ENCODE measurements at places on chromosomes 2 and 18.

DNA sequence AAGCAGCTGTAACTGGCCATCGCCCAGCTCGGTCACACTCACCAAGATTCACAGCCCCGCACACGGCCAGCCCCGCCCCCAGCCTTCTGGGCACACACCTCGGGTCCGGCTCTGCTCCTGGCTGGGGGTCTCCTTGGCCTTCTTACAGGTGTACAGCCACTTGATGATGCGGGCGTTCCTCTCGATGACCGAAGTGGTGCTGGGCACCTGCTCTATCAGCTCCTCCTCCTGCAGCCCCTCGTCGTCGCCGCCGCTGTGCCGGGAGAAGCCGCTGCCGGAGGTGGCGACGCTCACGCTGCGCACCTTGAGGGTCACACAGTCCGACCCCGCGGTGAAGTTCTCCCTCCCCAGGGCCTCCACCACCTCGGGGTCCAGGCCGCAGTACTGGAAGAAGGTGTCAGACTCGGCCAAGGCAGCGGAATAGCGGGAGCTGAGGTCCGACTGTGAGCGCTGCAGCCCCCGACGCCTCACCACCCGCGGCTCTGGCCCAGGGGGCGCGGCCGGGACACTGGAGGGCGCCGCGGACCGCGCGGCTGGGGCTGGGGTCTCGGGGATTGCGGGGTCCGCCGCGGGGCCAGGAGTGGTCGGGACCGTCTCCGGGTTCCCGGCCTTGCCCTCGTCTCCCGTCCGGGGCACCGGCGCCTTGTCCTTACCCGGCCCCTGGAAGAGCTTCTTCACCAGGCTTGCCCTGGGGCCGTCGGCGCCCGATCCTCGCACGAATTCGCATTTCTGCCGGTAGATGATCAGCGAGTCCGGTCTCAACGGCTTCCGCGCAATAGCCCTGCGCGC is 769 bp downstream of the FAM110C start:
- DNase-seq: no peak

DNA sequence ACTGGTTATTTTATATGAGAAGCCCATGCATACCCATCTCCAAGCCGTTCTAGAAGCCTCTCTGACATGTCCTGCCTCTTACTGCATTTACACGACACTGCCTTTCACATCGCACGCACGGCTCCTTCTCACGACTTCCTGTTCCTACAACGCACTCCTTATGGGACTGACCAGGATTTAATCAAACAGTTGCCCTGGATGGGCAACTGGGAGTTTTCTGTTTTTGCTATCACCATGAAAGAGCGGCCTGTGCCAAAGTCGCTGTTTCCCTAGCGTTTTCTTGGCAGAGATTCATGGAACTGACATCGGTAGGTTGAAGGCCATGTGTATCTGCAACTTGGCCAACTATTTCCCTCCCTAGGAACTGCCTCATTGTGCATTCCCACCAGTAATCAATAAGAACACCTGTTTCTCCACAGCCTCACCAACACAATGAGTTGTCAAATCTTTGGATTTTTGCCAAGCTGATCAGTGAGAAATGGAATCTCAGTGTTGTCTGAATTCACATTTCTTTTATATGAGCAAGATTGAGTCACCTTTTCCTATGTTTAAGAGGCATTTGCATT is 97.2 kb upstream of the OTOS start:
- peak; percentile 64 for DNase-seq

- DNase-seq: no peak
Observed at GRCh38 chr2:69032336-69032735, 19.4 kb downstream of the ANTXR1 start.

- DNase-seq: peak; percentile 84
Observed at GRCh38 chr18:6629635-6630140, 99.8 kb upstream of the ARHGAP28 start.

- peak; percentile 88 for DNase-seq
Observed at GRCh38 chr2:202115479-202115971, 42.5 kb downstream of the KIAA2012 start.

GRCh38 chr2:22011048-22011447 is 887.3 kb downstream of the TDRD15 start:
- DNase-seq: no peak

- no peak for DNase-seq
Observed at GRCh38 chr2:218397463-218397819, 2.2 kb upstream of the CTDSP1 start.

DNA sequence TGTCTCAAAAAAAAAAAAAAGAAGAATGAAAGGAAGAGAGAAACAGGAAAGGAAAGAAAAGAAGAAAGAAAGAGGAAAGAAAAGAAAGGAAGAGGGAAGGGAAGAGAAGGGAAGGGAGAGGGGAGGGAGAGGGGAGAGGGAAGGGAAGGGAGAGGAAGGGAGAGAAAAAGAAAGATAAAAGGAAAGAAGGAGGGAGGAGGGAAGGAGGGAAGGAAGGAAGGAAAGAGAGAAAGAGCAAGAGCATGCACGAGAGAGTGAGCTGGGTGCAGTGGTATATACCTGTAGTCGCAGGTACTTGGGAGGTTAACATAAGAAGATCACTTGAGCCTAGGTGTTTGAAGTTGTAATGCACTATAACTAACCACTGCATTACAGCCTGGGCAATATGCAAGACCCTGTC is 6.6 kb upstream of the BAZ2B start:
- no peak for DNase-seq

GRCh38 chr2:179098080-179098689 is 48.2 kb upstream of the CCDC141 start:
- DNase-seq: no peak

GRCh38 chr2:7437141-7437540 is 519.9 kb downstream of the RNF144A start:
- no peak for DNase-seq

- DNase-seq: no peak
Observed at GRCh38 chr2:3516831-3517230, 2.5 kb downstream of the ADI1 start.

- DNase-seq: no peak
Observed at GRCh38 chr2:98317214-98317613, 29.0 kb upstream of the CNGA3 start.

DNA sequence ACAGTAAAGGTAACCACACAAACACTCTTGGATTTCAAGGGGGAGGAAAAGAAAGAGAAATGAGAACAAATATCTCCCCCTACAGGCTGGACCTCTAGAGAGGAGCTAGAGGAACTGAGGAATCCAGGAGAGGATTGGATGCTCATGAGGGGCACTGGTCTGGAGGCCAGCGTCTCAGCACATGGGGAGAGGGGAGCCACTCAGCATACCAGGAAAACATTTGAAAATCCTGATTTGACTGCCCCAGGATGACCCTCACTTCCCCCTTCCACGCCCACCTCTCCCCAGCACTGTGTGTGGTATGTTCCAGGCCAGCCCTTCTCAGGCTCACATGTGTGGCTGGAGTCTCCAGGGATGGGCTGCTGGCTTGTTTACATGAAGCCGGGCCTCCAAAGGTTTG is 396.8 kb upstream of the ID2 start:
- DNase-seq: peak; percentile 23

DNA sequence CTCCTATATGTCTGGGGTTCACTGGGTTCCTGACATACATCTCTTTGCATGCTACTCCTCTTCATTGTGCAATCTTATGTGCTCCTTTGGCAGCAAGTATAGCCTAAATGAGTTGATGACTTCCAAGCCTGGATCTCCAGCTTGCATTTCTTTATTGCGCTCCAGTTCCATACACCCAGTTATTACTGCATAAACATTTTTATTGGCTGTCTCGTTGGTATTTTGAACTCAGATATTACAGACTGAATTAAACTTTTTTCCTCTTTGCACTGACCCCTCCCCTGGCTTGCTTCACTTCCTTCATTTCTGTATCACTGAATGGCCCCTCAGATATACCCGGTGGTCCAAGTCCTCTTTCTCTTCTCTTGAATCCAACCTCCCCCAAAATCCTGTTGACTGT is 219.2 kb downstream of the MC4R start:
- DNase-seq: no peak

DNA sequence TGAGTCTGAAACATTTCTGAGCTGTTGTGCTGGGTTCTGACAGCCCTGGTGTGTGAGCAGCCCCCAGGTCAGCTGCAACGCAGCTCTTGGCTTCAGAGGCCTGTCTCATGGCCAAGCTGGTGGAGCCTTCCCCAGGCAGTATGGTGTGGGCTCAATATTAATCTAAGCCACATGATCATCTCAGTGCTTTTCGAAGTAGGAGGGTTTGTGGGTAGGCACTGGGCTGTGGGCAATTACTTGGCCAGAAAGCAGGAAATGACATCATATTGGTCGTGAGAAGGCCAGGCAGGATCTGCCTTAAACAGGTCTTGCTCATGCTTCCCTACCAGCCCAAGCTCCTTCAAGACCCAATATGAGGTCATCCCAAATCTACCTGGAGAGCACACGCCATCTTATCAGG is 26.9 kb downstream of the LOXHD1 start:
- peak; percentile 36 for DNase-seq
